ENCODE measurements at places on chromosomes 5 and 9.

- DNase-seq = no peak
Measured at GRCh38 chr9:137082925-137083290, 3.9 kb upstream of the MAN1B1 start.

DNA sequence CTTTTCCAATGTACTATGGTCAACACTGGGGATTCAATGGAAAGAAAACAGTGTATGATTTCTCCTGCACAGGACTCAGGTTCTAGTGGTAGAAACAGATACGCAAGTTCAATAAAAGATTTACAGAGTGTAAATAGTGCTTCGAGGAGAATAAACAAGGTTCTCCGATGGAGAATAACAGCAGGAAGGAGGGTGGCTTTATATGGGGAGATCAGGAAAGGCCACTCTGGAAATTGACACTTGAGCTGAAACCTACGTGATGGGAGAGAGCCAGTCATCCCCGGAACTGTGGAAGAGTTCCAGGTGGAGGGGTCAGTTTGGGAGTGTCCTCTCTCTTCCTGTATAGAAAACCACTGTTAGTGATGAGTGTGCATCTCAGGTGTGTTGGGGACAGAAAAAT, 65.9 kb downstream of the GARNL3 start:
- DNase-seq = no peak

- no peak for DNase-seq
Measured at GRCh38 chr9:93508207-93508606, 54.8 kb upstream of the FAM120AOS start.

GRCh38 chr5:137666461-137666850, 69.4 kb downstream of the KLHL3 start:
- no peak for DNase-seq

DNA sequence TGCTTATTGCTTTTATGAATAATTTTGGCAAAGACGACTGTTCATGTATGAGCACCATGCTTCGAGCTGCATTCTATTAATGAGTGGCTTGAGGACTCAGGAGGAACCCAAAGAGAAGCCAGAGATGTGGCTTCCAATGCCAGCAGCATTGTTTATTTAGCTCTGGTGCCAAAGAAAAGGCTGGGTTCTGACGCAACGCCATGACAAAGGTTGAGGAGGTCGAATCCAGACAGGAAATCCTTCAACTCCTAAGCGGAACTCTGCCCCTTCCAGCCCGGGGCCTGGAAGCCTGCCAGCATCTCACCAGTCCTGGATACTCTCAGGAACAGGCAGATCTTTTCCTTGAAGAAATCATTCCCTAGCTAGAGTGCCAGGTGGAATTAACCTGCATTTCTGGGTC, 104.4 kb downstream of the ARHGAP26 start:
- no peak for DNase-seq

GRCh38 chr5:30156156-30156555, 1037.3 kb upstream of the CDH6 start:
- DNase-seq = no peak

DNA sequence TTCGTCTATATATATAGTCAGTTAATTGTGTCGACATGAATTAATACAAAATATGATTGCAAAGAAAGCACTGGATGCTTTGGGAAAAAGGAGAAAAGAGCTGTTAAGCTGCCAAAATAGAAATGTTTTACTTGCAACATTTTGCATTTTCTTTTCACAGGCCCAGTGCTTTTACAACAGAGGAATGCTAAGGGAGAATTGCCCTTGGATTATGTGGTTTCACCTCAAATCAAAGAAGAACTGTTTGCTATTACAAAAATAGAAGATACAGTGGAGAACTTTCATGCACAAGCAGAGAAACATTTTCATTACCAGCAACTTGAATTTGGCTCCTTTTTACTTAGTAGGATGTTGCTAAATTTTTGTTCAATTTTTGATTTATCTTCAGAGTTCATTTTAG, 76.2 kb downstream of the SLF1 start:
- no peak for DNase-seq

- DNase-seq = no peak
Measured at GRCh38 chr9:108654566-108654965, 201.2 kb downstream of the ACTL7B start.

- DNase-seq = no peak
Measured at GRCh38 chr9:19116107-19116790, 11.0 kb downstream of the PLIN2 start.

All from NCI-H524 treated with DMSO at 0.1 percent for 48 hours (cell line).